ENCODE measurements at places on chromosomes 2 and 18.

DNA sequence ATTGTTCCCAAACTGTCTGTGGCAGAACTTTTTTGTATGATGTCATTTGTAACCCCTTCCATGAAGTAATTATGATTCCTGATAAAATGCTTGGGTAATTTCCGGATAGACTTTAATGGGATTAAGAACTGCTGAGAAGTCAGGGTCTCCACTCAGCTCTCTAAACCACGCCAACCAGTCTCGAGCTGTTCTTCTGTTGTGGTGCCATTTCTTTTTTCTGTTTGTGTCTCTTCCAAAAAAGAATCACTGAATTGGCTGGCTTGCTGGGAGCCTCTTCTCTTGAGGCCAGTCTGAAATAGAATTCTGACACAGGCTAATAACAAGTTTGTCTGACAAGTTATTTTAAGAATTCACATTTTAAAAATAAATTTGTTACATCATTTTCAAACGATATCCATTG is 198.9 kb downstream of the BCL2 start:
- no peaks in the 10 kb centered on the region for H3K27me3 ChIP-seq
- no peaks in the 10 kb centered on the region for H3K4me1 ChIP-seq
- H3K36me3 ChIP-seq, result no peaks in the 10 kb centered on the region
- H3K4me3 ChIP-seq, result no peak overlapping the region

GRCh38 chr2:153059338-153060052 is 341.1 kb downstream of the ARL6IP6 start:
- H3K27me3 ChIP-seq, result no peaks in the 10 kb centered on the region
- H3K4me3 ChIP-seq, result no peak overlapping the region
- no peak for DNase-seq
- no peaks in the 10 kb centered on the region for H3K36me3 ChIP-seq
- no peaks in the 10 kb centered on the region for H3K4me1 ChIP-seq

GRCh38 chr2:164220265-164220664 is 401.0 kb downstream of the GRB14 start:
- no peak overlapping the region for H3K27ac ChIP-seq
- no peak overlapping the region for H3K4me3 ChIP-seq
- no peak for DNase-seq
- no peaks in the 10 kb centered on the region for H3K27me3 ChIP-seq
- no peaks in the 10 kb centered on the region for H3K36me3 ChIP-seq

DNA sequence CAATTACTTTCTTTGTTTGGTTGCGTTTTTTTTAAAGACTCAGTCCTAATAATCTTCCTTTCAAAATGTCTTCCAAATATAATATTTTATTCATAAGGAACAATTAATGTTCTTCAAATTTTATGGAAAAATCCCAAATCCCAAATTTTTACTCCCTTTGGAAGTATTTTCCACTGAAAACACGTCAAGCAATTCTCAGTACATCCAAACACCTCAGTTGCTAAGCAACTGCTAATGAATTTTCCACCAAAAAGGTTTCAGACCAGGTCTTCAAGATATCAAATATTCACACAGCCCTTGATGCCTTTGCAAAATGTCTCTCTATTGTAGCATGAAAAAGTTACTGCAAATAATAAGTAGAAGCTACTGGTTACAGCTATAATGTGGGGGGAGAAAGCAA is 140.1 kb downstream of the DSEL start:
- no peaks in the 10 kb centered on the region for H3K4me1 ChIP-seq
- no peak overlapping the region for H3K27ac ChIP-seq
- no peak overlapping the region for H3K4me3 ChIP-seq

DNA sequence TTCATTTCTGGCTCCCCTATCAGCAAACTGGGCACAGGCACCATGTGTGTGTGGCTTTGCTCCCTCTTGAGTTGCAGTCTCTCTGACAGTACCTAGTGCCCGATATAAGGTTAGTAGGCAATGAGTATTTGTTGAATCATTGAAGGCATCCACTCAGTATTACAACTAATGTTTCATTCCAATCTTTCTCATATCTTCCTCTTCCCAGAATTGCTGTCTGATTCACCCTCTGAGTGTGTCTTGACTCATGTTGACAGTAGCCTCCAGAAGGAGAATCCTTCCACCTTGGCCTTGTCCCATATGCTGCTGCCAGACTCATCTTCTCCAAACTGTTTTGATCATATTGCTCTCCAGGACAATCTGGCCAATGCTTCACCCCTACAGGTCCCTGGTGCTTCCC is 202.5 kb downstream of the LRRTM1 start:
- DNase-seq, result no peak
- H3K27me3 ChIP-seq, result no peaks in the 10 kb centered on the region
- H3K4me3 ChIP-seq, result no peak overlapping the region
- H3K27ac ChIP-seq, result no peak overlapping the region
- H3K36me3 ChIP-seq, result no peaks in the 10 kb centered on the region

DNA sequence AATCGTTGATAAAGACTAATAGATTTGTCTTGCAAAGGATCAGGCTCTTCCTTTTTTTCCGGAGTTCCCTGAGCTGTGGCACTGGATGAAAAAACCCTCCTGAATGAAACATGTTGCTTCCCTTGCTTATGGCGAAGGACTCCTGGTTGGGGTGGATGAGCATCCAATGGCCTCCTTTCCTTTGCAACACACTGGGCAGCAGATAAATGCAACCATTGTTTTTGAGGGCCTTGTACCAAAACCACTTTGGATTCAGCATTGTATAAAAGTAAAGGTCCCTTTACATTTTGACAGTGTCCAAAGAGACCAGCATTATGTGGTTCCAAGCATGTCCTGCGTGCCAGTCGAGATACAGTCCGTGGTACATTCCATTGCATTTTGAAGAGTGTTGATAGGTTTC is 44.7 kb downstream of the FAM210A start:
- no peak for DNase-seq
- no peak overlapping the region for H3K4me3 ChIP-seq
- no peaks in the 10 kb centered on the region for H3K27me3 ChIP-seq
- no peaks in the 10 kb centered on the region for H3K4me1 ChIP-seq

DNA sequence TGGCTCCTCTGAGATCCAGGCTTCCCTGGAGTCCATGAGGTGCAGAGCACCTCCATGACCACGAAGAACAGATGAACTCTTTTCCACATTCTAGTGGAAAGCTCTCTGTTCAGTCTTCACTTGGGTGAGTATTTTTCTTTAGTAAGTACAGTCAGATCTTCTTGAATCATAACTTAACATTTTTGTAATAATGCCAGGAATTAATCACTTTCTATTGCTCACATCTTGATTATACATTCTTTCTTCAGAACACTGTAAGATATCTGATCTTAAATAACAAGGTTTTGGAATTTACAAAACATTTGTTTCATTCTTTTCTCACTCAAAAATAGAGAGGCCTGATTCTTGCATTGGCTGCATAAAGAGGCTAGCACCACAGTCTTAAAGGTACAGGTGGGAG is 45.4 kb upstream of the RND3 start:
- H3K36me3 ChIP-seq, result no peaks in the 10 kb centered on the region
- H3K4me1 ChIP-seq, result no peaks in the 10 kb centered on the region
- no peak for DNase-seq
- H3K27me3 ChIP-seq, result no peaks in the 10 kb centered on the region

GRCh38 chr18:79378536-79379250 is 17.0 kb upstream of the NFATC1 start:
- peaks cover 23% of the 10 kb centered on the region for H3K36me3 ChIP-seq
- peaks cover 12% of the 10 kb centered on the region for H3K4me1 ChIP-seq
- H3K27ac ChIP-seq, result no peak overlapping the region
- no peaks in the 10 kb centered on the region for H3K27me3 ChIP-seq
- DNase-seq, result peak; percentile 79
- no peak overlapping the region for H3K4me3 ChIP-seq

GRCh38 chr2:126934809-126935208 is 36.1 kb downstream of the TEX51 start:
- H3K4me3 ChIP-seq, result no peak overlapping the region
- no peaks in the 10 kb centered on the region for H3K36me3 ChIP-seq
- H3K4me1 ChIP-seq, result no peaks in the 10 kb centered on the region
- H3K27me3 ChIP-seq, result peaks cover 5% of the 10 kb centered on the region
- H3K27ac ChIP-seq, result no peak overlapping the region

GRCh38 chr2:100921685-100922161 is 80.4 kb upstream of the RPL31 start:
- H3K4me1 ChIP-seq, result peaks cover 18% of the 10 kb centered on the region
- no peak overlapping the region for H3K27ac ChIP-seq
- no peak overlapping the region for H3K4me3 ChIP-seq
- H3K36me3 ChIP-seq, result no peaks in the 10 kb centered on the region

- H3K4me3 ChIP-seq, result peak overlapping the region; percentile 90
- no peak for DNase-seq
- H3K27me3 ChIP-seq, result no peaks in the 10 kb centered on the region
- H3K36me3 ChIP-seq, result peaks cover 16% of the 10 kb centered on the region
- H3K4me1 ChIP-seq, result peaks cover 27% of the 10 kb centered on the region
Observed at GRCh38 chr18:2569338-2570207, 1.7 kb downstream of the METTL4 start.

- no peaks in the 10 kb centered on the region for H3K27me3 ChIP-seq
- no peaks in the 10 kb centered on the region for H3K4me1 ChIP-seq
- H3K27ac ChIP-seq, result no peak overlapping the region
- no peak for DNase-seq
Observed at GRCh38 chr2:39787950-39788349, 8.9 kb upstream of the THUMPD2 start.

GRCh38 chr18:58492891-58493469 is 135.9 kb downstream of the ALPK2 start:
- no peak overlapping the region for H3K27ac ChIP-seq
- no peaks in the 10 kb centered on the region for H3K36me3 ChIP-seq
- no peak for DNase-seq
- peaks cover 2% of the 10 kb centered on the region for H3K27me3 ChIP-seq

Measured in CD4-positive, alpha-beta T cell (primary cell).